ENCODE measurements at places on chromosomes 1 and 21.

GRCh38 chr1:234589064-234589800 is 20.7 kb downstream of the IRF2BP2 start:
- no peak for DNase-seq

GRCh38 chr1:240985081-240985480 is 371.9 kb downstream of the RGS7 start:
- no peak for DNase-seq

GRCh38 chr1:186793582-186793927 is 35.2 kb upstream of the PLA2G4A start:
- no peak for DNase-seq

DNA sequence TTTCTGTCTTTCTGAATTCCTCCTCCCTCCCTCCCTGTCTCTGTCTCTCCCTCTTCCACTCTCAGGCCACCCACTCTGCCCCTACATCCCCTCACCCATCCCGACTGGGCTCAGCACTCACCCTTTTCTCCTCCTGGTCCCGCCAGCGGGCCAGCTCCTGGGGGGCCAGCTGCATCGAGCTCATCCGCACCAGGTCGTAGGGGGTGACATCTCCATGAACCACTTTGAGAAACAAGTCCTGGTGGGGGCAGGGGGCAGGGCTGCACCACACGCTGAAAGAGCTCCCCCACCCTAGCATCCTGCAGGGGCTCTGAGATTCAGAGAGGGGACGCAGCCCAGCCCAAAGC is 17.8 kb downstream of the SPOCD1 start:
- DNase-seq = no peak

GRCh38 chr1:119068427-119068826 is 72.0 kb downstream of the WARS2 start:
- no peak for DNase-seq

- DNase-seq = peak; percentile 96
These were observed 12.2 kb upstream of the IL10 start for GRCh38 chr1:206784471-206784903.

- DNase-seq = peak; percentile 88
These were observed at the start of the genes PLA2G2C and UBXN10 for GRCh38 chr1:20185834-20186782. Gene PLA2G2C, minus strand, starts transcription at chr1:20186518. Its CDS starts 9,155 bp downstream, at chr1:20177363. Gene UBXN10, plus strand, starts transcription at chr1:20186096. Its CDS starts 4,466 bp downstream, at chr1:20190562.

- DNase-seq = no peak
These were observed 96.4 kb upstream of the RAB3GAP2 start for GRCh38 chr1:220368352-220369265.

DNA sequence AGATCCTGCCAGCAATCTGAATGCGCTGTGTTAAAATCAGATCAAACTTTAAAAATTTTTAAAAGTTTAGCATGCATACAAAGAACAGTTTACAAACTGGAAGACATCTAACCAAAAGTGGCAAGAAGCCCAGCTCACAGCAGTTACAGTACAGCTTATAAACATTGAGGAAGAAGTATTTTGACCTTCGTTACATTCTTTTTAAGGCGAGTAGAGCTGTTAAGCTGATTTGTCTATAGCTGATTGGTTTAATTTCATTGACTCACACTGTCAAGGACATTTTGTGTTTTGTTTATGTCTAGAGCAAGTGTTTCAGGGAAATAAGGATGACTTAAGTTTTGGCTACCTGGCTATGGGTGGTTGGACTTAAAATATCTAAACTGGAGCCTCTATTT is 3.0 kb upstream of the PGM1 start:
- no peak for DNase-seq

DNA sequence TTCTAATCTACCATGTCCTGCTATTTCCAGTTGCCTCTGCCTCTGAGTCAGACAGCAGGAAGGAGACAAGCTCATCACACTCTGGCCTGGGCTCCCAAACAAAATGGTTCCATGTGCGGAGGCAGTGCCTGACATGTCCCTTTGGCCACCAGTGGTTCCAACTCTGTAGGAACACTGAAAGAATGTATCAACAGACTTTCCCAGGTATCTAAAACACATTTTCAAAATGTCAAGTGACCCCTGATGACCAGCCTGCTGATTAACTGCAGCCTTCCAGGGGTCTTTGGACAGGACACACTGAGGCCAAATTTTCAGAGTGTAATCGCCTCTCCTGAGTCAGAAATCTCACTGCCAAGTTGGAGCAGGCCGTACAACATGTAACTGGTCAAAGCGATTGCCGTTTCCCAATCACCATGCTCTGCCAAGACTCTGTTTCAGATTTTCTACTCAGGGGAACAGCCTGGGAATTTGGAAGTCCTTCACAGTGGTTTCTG is 172.7 kb downstream of the TPR start:
- no peak for DNase-seq

DNA sequence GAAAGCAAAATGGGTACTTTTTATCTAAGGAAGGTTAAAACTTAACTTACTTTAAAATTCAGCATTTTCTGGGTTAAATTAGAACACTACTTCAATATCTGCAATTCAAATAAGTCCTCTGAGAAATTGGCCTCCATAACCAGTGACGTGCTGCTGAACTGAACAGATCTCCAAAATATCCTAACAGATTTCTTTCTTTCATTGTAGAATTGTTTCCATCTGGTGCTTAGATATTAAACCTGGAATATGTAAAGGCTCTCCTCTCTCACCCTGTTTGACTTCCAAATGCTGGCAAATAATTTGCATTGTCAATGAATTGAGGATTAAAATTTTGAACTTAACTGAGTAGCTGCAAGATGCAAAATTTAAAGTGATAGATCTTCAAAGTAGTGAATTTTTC is 316.9 kb upstream of the CXADR start:
- DNase-seq = no peak

- DNase-seq = peak; percentile 74
These were observed 6.4 kb upstream of the GUCA2B start for GRCh38 chr1:42146626-42147320.

DNA sequence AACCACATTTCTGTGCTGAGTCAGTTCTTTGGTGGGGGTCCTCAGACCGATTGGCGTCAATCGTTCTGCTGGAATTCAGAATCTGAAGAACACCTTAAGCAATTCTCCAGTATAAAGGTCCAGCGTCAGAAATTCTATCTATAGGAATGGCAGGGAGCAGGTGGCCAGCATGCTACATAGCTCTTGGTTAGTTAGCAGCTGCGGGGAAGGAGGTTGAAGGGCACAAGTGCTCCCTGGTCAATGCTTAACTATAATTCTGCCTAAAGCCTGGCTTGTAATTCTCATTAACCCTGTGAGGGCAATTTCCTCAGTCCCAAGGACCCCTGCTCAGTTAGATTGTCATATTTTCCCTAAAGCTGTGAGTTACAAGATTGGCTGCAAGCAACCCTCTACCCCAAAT is 54.3 kb upstream of the GALNT2 start:
- no peak for DNase-seq

DNA sequence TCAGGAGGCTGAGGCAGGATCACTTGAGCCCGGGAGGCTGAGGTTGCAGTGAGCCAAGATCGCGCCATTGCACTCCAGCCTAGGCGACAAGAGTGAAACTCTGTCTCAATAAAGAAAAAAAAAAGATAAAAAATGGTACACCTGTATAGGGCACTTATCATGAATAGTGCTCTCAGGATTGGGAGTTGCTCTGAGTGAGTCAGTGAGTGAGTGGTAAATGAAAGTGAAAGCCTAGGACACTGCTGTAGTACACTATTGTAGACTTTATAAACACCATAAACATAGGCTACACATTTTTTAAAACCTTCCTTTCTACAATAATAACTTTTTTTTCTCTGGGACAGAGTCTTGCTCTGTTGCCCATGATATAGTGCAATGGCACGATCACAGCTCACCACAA is 16.8 kb downstream of the PHTF1 start:
- DNase-seq = peak; percentile 17

DNA sequence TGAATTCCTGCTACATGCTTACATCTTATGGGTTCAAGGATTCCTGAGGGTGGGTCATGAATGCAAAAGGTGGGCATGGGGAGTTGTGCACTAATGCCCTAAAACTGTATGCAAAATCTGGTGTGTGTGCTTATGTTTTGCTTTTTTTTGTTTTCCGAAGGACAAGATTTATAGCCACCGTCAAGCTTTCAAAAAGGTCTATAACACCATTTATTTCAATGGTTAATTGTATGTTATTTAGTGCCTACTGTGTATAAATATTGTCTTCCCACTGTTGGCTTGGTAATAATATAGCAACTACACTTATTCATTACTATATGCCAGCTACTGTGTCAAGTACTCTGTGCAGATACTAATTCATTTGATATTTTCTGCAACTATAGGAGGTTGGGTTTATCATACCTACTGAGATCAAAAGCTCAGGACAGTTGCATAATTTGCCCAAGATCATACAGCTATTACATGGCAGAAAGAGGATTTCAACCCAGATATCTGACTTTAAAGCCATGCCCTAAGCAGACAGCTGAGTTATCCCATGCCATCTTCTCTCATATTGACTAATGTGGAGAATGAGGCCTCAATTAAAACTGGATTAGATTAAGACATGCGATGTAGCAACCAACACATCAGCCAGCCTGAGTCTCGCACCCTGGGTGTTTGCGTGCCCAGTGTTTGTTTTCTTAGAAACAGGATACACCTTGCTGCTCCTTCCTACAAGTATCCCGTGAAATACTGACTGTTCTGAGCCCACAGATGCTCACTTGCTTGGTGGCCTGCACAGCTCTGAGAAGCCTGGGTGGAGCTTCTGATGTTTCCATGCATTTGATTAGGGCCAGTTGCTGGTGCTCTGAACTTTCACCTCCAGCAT is 34.6 kb downstream of the GADD45A start:
- no peak for DNase-seq

All from activated CD4-positive, alpha-beta T cell treated with anti-CD3 and anti-CD28 coated beads, Interleukin-10, Interleukin-2, amounts not matched to agents 100 ng/mL and 50 ng/mL, durations not matched to agents 16 hours and 8 hours (primary cell).